ENCODE measurements at places on chromosomes 11 and 22.

DNA sequence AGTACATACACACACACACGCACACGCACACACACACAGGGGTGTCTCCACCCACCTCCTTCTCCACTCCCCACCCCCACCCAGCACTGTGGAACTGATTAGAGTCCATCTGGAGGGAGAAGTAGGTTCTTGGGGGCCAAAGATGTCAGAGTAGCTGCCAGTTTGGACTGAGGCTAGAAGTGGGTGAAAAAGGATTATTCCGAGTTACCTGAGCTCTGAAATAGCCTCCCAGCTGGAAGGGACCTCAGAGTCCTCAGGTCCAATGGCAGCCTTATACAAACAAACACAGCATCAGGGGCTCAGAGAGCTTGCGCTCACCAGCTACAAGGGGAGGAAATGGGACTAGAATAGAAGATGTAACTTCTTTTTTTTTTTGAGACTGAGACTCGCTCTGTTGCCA lies 20.8 kb downstream of the IL10RA start:
- no peak for DNase-seq

- no peak for DNase-seq
Measured at GRCh38 chr22:32236970-32237369, 18.2 kb downstream of the SLC5A4 start.

DNA sequence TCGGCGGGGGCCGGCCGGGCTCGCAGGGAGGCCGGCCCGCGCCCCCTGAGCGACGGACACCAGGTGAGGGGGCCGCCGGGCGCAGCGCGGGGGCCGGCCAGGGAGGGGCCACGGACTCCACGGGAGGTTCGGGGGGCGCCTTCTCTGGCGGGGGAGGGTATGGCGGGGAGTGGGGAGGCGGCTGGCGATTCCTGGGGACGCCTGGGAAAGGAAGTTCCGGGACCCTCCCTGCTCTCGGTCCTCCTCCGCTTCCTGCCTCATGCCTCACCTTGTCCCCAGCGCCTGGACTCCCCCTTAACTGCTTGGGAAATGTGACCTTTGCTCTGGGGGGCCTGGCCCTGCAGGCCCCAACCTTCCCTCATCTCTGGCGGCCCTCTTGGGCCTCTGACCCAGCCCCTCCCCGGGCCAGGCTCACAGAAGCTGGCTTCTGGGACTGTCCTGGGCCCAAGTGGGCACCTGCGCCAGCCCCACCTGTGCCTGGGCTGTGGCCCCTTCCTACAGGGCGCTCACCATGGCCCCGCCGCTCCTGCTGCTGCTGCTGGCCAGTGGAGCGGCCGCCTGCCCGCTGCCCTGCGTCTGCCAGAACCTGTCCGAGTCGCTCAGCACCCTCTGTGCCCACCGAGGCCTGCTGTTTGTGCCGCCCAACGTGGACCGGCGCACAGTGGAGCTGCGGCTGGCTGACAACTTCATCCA lies 516 bp downstream of the LRFN4 start:
- no peak for DNase-seq

- no peak for DNase-seq
Measured at GRCh38 chr11:120517801-120518291, 6.3 kb downstream of the GRIK4 start.

GRCh38 chr22:35126993-35127392 lies 61.0 kb downstream of the ISX start:
- DNase-seq: no peak

All from activated CD8-positive, alpha-beta memory T cell treated with anti-CD3 and anti-CD28 coated beads for 4 hours (primary cell).